ENCODE measurements at places on chromosomes 5 and 9. TPM values are rescaled to one million over a fixed set of nuclear protein-coding genes. Genes with fewer than 3 reads are reported as not detected.

DMRT3 gene
- 1.5 TPM for polyA plus RNA-seq

DNA sequence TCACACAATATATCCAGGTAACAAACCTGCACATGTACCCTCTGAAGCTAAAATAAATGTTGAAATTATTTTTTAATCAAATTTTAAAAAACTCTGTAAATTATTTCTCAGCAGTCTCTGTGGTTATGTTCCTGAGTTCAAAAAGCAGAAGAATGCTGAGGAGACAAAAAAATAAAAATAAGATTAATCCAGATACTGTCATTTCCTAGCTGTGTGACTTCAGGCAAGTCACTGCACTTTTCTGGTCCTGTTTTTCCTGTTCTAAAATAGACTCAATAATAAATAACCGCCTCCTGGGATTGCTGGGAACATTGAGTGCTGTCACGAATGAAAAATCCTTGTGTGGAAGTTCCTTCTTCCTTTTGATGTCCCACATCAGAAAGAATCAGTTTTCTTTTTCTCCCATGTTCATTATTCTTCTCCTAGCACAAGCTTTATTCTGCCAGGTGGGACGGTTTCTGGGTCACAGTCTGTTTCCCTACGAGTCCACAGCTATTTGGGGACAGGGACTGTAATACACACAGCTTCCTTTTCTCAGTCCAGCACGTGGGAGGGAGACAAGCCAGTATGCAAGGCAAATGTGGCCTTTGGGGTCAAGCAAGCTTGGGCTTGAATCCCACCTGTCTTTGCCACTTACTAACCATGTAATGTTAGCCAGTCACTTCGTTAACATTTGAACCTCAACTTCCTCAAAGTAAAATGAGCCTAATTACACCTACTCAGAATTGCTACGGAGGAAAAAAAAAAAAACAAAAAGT, 156.9 kb downstream of the TRIM32 start:
- DNase-seq: no peak

FKTN gene
- 29.7 TPM for polyA plus RNA-seq

TLX3 gene
- not detected for polyA plus RNA-seq

ZBTB5 gene
- polyA plus RNA-seq: 34.1 TPM

DNA sequence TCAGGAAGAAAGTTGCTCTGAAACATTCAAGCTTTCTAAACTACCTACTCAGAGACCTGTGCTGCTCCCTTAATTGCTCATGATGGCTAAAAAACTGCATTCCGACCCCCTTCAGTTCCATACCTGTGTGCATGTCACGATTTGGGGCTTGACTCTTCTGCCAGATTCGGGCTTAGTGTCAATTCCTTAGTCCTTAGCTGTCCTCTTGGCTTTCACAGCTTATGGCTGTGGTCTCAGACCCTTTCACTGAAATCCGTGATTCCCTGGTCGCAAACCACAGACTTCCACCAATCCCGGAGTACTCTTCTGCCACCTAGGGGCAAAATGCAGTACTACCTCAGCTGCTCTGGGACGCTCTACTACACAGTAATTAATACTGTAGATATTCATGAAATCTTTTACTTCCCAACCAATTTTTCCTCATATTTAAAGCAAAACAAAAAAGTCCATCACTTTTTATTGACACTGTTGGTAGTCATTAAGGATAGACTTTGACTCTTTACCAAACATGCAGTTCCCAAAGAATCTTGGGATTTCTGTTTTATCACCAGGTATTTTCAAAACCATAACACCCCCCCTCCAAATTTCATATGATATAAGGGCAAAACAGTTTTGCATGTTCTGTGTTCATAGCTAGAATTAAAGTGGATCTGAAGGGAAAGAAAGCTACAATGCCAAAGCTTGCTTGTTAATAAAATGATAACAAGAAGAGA, 617.4 kb downstream of the SLCO4C1 start:
- peak; percentile 61 for DNase-seq

IFNE gene
- polyA plus RNA-seq: 0.31 TPM

GRCh38 chr9:101579711-101580545, 14.8 kb downstream of the PPP3R2 start:
- DNase-seq: no peak

MEF2C gene
- 47.2 TPM for polyA plus RNA-seq

DNA sequence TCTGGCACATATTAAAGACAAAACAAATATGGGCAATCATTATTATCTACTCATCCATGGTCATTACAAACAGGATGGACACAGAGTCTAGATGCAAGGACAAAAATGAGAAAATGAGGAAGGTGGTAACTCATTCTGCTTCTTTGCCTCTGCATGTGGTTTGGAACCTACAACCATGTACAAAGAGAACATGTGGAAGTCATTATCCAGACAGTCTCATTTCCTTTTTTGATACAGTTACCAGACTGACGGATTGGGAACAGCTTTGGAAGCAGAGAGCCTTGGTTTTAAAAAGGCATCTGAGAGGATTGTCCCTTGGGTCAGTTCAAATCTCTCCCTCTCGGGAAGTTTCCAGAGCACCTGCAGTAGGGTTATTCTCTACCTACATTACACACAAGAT, 433.4 kb upstream of the TNC start:
- DNase-seq: no peak

GRCh38 chr5:126435261-126435660, 12.1 kb downstream of the GRAMD2B start:
- no peak for DNase-seq
